AG09319 (cell line): ENCODE measurements at places on chromosomes 6 and 20.

DNA sequence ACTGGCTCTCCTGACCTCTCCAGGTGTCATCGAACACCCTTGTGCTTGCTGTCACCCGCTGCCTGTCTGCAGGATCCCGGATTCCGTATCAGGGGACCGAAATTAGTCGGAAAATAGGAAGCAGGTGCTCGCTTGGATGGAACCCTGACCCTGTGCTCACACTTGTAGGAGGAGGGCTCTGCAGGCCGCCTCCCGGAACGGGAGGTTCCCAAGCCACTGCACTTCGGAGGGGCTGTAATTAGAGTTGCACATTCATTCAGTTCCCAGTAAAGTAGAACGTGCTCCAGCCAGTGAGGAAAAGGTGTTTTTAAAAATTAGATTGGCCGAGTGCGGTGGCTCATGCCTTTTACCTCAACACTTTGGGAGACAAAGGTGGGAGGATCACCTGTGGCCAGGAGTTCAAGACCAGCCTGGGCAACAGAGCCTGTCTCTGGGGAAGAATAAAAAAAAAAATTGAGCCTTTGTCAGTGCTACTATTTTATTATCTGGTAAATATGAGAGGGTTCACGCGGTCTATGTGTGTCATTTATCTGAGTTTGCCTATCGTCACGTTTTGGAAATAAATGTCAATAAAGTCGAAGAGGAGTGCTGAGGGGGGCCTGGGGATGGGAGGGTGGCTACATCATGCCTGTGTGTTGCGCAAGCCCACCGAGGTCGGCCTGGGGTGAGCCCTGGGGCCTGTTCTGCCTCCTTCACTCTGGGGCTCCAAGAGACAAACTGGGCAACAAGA lies 1.5 kb upstream of the GMEB2 start:
- DNase-seq = no peak

- peak; percentile 71 for DNase-seq
Observed at GRCh38 chr6:142378138-142378875, 76.5 kb downstream of the ADGRG6 start.

DNA sequence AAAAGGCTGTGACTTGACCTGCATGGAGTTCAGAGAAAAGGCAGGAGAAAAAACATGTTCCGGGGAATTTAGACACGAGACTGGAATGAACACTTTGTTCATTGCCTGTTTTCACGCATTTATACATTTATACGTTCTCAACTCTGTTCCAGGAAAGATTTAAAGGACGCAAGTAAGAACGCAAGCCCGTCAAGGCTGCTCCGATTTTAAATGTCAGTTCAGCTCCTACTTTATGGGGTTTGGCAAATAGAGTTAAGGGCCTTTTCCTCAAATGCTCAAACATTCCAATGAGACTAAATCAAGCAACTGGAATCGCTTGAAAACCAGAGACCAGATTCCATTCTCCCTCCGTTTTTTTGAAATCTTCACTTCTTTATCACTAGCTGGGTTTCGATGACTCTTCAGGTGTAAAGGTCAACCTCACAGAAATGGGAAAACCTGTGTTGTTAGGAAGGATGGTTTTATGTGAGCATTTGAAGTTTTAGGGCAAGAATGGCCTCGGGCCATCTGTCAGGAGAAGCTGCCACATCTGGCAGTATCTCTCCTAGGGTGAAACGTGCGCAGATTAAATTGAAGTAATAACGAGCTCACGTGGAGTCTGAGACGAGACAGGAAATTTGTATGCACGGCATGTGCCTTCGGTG lies 24.9 kb downstream of the TTLL2 start:
- no peak for DNase-seq

DNA sequence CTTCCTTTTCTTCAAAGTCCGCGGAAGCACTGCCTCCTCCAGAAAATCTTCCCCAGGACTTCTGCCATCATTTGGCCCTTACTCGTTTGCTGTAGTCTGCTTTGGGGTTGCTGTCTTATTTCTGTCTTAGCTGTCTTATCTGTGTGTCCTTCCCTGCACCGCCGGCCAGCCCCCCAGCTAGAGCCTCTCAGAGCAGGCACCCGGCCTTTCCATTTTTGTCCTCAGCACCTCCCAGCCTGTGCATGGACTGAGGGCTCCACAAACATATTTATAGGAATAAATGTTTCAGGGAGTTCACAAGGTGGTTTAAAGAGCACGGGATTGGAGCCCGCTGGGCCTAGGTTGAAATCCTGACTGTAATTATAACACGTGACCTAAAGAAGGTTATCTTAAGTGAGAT lies 8.1 kb downstream of the GLP1R start:
- no peak for DNase-seq

DNA sequence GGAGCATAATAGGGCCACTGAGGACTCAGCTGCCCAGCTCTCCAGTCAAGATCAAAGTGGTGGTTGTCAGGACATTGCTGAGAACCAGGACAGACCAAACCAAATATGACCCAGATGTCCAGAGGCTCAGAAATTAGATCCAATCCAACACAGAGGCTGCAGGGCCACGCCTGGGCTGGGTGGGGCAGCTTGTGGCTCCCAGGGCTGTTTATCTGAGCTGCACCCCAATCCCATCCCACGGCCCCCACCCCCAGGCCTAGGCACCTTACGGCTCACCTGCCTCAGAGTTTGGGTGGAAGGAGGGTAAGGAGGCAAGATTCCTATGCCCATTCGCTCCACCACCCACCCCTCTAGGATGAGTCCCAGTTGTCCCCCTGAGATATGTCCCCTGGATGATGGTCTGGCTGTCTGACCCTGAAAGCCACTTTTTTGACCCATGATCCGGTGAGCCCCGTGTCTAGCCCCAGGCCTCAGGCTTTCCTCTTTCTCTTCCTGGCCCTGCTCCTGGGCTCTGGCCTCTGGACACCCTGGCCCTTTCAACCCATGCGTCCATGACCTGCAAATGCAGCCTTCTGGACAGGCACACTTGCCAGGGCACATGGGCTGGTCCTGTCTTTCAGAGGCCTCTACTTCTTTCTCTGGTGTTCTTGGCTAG lies 40.0 kb downstream of the CPXM1 start:
- DNase-seq = no peak
